ENCODE measurements at places on chromosomes 6 and 20.

GRCh38 chr6:110823146-110823545 lies 7.9 kb upstream of the CDK19 start:
- DNase-seq: no peak

- DNase-seq: no peak
These were observed 11.0 kb downstream of the HRH3 start for GRCh38 chr20:62208795-62209755.

- DNase-seq: no peak
These were observed 224.2 kb downstream of the CLIC5 start for GRCh38 chr6:45791211-45792168.

GRCh38 chr6:135085700-135086413 lies 31.2 kb upstream of the HBS1L start:
- no peak for DNase-seq

DNA sequence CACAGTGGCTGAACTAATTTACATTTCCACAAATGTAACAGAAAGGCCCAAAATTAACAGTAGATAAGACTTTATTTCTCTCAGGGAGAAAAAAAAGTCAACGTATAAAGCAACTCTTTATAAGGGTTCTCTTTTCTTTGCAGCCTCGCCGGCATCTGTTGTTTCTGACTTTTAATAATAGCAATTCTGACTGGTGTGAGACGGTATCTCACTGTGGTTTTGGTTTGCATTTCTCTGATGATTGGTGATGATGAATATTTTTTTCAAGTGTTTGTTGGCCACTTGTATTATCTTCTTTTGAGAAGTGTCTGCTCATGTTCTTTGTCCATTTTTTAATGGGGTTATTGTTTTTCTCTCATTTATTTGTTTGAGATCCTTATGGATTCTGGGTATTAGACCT lies 27.2 kb upstream of the FKBP1A start:
- no peak for DNase-seq

GRCh38 chr6:130811932-130812331 lies 15.3 kb upstream of the SMLR1 start:
- DNase-seq: no peak

GRCh38 chr20:55881204-55881603 lies 124.1 kb downstream of the CBLN4 start:
- DNase-seq: no peak

DNA sequence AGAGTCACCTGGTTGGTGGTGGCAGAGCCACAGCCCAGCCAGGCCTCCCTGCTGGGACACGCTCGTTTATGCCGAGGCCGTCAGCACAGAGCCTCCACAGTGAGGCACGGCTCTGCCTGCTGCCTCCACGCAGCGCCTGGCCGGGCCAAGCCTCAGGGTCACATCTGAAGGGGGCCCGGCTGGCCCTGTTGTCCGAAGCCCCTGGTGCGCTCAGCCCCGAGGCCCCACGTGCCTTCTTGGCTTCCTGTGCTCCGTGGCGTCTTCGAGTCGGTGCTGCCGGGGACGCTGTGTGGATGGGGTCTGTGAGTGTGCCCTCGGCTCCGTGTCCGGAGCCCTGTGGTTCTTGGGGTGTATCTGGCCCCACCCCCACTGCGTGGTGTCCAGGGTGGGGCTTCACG lies 10.4 kb upstream of the TNFRSF6B start:
- DNase-seq: no peak

- no peak for DNase-seq
These were observed 437.9 kb upstream of the JARID2 start for GRCh38 chr6:14807971-14808370.

DNA sequence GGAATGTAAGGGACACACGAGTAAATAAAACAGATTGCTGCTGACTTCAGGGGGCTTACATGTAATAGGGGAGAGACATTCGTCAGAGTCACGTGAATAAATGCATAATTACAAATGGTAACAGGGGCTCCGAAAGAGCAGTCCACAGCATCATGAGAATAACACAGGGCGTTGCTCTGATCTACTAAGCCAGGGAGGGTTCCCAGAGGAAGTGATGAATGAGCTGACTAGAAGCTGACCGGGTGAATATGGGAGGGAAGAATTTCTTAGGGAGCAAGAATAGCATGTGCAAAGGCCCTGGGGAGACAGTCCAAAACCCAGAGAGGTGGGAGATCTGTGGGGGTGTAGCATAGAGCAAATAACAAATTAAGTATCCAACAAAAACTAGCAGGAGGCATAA lies 2.4 kb downstream of the BPI start:
- no peak for DNase-seq

- DNase-seq: no peak
These were observed 515.5 kb upstream of the NOX3 start for GRCh38 chr6:155970876-155971708.

DNA sequence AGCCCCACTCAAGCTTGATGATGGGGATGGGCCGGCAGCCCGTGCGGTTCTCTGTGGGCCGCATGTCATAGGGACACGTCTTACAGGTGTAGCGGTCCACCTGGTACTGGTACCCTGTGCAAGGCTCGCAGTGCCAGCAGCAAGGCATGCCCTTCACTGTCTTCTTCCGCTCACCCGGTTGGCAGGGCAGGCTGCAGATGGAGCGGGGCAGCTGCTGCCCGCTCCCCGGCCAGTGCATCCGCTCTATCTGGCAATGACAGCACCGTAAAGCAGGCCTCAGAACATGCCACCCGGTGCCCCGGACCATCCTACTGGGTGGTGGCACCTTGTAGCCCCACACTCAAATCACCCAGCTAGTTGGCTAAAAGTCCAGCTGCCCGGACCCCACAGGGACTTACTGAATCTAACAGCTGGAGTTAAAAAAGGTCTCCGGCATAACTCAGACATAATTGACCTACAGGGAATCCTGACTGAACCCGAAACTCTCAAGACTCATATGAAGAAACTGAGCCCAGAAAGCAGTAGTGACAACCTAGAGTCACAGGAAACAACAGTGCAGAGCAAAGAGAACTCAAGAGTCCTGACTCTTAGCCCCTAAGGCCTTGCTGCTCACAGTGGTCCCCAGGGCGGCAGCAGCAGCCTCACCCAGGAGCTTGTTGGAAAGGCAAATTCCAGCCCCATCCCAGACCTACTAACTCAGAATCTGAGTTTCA lies 109.4 kb downstream of the GRM4 start:
- no peak for DNase-seq

DNA sequence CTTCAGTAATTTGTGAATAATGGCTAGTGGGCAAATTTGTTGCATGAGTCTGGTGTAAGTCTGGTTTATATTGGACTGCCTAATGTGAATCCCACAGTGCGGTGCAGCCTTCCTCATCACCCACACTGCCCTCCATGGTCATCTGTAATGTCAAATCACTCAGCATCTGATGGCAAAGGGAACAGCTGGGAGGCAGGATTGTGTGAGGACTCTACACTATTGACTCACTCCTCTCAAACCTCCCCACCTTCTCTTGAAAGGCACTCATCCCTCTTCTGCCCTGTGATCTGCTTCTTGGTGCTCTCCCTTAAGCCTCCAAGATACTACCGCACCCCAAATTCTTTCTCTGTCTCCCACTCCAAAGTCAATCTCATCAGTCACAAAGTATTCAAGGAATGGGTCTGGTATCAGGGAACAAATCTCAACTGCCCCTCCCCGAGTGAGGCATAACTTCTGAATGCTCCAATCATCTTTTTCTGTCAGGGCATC lies 146.0 kb upstream of the BEND6 start:
- no peak for DNase-seq

DNA sequence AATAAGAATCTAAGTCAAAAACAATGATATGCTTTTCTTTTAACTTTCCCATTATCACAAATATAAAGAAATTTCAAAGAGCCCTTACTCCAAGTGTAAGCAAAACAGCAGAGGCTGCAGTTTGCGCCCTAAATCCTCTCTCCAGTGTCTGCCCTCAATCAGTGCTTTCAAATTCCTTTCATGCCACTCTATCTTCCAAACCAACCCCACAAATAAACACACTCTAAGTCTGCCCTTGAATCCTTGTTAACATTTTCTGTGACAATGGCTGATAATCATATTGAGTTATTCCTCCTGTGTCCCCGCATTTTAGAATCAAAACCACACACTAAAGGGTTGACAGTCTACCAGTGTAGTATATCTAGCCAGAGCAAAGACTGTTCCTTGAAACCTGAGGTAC lies 317.9 kb upstream of the MARCKS start:
- DNase-seq: no peak

DNA sequence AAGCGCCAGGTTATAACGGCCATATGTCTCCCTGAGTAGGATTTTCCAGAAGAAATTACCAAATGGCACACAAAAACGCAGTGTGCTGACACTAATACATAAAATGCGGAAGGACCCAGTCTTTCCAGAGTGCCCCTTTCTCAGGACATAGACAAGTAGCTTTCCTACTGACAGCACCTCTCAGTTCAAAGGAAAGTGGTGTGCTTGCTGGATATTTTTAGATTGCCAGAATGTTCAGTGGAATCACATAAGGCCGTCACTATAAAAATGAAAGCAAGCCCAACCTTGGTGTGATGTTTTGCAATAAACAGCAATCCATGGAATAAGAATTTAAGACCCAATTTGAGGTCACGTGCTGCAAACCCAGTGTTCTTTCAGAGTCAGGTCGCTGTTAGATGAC lies 135.5 kb upstream of the AGPAT4 start:
- no peak for DNase-seq

GRCh38 chr6:39087197-39087596 lies 27.8 kb downstream of the SAYSD1 start:
- DNase-seq: no peak

DNA sequence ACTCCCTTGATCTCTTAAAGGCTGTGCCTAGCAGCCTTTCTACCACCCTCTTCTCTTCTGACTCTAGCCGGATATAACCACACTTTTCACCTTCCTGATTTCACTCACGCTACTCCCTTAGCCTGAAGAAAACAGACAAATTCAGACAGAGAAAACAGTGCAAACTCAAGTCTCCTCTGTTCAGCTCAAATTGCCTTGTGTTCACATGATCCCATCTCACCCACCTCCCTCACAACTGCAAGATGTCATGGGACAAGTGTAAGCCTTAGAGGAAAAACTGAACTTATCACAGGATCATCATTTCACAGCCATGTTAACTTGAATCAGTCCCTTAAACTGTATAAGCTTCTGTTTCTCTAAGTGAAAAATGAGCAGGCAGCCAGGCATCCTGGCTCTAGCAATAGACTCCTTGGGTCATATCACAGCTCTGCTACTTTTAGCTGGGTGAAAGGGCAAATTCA lies 66.5 kb upstream of the TENT5A start:
- DNase-seq: no peak

DNA sequence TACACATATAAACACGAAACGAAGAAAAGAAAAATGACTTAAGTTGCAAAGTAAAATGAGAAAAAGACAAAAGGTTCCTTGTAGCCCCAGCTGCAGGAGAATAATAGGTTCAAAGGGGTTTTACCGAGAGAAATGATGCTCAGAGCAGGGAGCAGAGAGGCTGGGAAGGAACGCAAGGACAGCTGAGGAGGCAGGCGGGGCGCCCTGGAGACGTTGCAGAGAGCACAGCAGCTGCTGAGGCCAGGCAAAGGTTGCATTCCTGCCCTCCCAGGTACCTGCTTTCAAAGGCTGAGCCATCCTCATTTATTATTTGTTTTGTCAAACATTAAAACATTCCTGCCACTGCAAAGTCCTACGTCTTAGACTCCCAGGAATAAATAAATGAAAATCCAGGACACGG lies 16.2 kb upstream of the VAPB start:
- no peak for DNase-seq

DNA sequence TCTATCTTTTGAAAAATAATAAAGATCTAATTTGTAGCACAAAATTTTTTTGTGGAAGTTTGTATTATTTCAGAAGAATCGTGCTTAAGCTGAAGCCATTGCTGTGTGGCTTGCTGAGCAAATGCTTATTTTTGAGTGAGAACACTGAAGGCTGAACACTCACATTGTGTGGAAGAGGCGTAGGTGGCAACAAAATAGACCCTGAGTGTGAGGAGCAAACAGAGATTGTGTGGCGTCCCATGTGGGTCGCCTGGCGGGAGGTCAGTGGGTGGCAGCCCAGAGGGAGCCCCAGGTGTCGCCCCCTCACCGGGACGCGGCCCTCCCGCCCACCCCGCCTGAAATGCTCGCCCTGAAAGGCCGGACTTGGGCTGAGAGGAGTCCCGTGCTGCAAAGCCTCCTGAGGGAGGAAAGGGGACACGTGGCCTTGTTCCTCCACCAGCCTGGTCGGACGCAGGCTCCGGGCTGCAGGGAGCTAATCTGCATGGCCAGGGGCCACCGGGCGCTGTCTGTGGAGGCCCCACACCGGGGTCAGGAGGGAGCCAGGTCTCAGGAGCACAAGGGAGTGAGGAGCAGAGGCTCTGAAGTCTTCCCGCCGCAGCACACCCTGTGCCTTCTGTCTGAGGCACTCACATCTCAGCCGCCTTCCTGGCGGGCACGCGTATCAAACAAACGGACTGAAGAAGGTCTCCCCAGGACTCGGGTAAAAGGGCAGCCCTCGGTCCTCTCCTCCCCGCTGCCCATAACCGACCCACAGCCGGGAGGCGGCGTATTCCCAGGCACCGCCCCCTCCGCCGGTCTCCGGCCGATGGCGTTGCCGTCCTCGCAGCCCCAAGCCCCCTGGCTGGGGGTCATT lies 15.9 kb downstream of the DDO start:
- no peak for DNase-seq

GRCh38 chr20:38260025-38260377 lies 534 bp downstream of the KIAA1755 start:
- DNase-seq: no peak

- DNase-seq: no peak
These were observed 52.5 kb upstream of the E2F3 start for GRCh38 chr6:20349225-20349624.

GRCh38 chr6:129195643-129196042 lies 312.7 kb downstream of the LAMA2 start:
- DNase-seq: no peak

- no peak for DNase-seq
These were observed 232.6 kb downstream of the TMEM242 start for GRCh38 chr6:157090736-157091135.

DNA sequence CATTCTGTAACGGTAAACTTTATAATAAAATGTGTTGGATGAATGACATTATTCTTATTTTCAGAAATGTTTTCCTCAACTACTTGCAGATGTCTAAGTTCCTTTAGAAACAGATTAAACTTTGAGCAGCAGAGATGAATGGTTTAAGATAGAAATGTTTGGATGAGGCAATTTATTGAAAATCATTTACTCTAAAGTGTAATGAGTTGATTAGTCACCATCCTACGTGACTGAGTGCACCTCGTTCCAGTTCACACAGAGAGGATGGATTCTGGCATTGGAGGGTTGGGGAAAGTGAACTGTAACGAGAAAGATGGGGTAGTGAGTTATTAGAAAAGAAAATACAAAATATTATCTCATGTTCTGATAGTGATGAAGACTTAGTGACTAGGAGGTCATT lies 28.7 kb downstream of the SMPDL3A start:
- no peak for DNase-seq

DNA sequence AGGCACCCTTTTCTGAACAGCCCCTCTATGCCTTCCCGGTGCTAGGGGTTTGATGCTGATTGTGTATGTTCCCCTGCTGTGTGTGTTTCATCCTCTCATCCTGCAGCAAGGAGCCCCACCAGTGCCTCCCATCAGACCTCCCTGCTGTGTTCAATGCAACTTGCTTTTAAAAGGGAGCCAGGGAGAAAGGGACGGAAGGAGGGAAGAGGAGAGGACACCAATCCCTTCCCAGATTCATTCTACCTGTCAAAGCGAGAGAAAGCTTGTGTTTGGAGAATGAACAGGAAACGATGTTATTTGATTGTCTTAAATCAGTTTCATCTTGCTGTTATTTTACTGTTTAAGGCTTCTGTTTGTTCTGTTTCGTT lies 259.2 kb downstream of the ADGB start:
- no peak for DNase-seq

GRCh38 chr6:47071681-47072080 lies 29.5 kb upstream of the ADGRF1 start:
- DNase-seq: no peak
